ENCODE measurements at places on chromosomes 5 and 9.

DNA sequence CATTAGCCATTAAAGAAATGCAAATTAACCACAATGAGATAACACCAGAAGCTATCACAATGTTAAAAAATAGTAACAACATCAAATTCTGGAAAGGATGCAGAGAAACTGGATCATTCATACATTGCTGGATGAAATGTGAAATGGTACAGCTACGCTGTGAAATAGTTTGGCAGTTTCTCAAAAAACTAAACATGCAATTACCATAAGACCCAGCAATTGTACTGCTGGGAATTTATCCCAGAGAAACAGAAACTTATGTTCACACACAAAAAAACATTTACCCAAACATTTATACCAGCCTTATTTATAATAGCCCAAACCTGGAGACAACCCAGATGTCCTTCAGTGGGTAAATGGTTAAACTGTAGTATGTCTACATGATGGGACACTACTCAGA lies 592.9 kb downstream of the ZNF608 start:
- DNase-seq, result peak; percentile 75

- no peak for DNase-seq
Measured at GRCh38 chr5:87776785-87777184, 364.1 kb upstream of the CCNH start.

GRCh38 chr9:128056086-128056485 lies 11.0 kb downstream of the NAIF1 start:
- no peak for DNase-seq

GRCh38 chr5:81626524-81626923 lies 124.4 kb downstream of the SSBP2 start:
- DNase-seq, result peak; percentile 1

DNA sequence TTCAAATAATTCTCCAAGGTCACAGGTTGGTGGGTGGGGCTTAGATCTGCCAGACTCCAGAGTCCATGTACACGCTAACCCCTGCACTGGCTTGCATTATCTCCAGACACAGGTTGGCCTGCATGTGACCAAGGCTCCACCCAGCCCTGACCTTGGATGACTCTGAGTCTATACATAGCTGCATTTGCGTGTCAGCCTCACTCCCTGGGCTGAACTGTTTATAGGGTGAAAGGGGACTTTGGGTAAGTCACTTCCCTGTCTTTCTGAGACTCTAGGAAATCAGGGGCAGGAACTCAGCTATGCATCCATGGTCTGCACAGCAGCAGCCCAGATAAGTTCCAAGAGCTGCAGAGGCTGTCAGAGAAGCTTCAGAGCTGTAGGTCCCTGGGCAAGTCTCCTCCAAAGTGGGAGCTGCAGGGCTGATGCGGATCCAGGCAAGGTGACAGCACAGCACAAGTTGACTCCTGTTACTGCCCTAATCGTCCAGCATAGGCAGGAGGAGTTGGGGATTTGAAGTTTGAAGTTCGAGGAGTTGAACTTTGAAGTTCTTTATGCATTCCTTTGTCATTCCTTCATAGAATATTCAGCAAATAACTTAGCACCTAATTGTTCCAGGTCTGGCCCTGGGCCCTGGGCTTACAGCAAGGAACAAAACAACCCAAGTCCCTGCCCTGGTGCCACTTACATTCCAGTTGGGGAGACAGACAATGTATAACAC lies 53.4 kb downstream of the SLC22A5 start:
- DNase-seq, result no peak

DNA sequence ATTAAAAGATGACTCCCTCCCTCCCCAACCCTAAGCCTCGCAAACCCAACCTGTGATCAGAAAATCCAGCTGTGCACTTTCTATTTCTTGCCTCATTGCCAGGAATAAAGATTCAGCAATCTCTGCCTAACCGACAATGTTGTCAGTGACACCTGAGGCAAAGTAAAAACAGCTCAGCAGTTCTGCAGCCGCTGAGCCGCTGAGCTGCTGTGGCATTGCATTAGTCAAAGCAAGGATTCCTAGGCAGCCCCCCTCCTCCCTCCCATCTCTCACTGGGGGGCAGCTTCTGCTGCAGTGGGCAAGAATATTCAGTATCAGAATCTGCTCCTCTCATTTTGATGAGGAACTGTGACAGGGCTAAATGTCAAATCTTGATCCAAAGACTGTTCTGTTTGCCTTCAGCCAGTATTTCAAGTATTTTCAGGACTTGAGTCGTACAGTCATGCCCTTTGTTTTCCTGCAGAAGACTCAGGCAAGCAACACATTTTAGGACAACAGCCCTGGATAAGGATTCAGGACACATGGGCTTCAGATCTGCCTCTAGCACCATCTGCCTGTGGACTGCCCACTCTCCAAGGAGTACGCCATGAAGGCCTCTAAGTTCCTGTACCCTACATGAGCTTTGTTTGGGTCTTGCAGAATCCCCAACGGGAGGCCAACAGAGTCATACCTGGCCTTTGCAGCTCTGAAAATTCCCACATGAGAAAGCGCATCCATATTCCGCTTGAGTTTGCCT lies 41.1 kb upstream of the DAP start:
- peak; percentile 74 for DNase-seq

DNA sequence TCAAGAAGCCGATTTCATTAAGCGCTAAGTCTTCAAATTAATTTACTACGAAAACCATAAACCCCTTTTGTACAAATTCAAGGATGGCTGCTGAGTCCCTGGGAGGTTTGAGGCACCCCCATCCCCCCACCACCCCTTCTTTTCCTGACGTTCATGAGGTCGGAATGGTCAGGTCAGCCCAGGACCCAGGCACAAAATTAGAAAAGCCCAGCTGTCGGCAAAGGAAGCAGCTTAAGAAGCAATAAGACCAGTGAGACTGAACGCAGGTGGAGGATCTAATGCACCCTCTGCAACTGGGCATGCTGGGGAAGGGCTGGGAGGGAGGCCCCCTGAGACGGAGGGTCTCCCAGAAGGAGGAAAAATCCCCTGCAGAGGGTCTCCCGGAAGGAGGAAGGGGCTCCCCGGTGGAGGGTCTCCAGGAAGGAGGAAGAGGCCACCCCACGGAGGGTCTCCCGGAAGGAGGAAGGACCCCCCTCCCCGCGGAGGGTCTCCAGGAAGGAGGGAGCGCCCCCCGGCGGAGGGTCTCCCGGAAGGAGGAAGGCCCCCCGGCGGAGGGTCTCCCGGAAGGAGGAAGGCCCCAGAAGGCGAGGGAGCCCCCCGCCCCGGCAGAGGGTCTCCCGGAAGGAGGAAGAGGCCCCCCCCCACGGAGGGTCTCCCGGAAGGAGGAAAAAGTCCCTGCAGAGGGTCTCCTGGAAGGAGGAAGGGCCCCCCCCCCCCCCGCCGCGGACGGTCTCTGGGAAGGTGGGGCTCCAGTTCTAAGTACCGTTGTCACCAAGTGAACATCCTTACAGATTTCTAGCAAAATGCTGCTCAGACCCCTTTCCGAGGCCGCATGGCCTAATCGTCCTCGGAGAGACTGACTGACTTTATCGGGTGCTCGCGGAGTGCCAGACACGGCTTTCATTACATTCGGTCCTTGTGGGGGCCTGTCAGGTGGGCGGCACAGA lies 74.4 kb upstream of the FCN1 start:
- no peak for DNase-seq

- no peak for DNase-seq
Measured at GRCh38 chr5:56176155-56176798, 56.9 kb downstream of the ANKRD55 start.

DNA sequence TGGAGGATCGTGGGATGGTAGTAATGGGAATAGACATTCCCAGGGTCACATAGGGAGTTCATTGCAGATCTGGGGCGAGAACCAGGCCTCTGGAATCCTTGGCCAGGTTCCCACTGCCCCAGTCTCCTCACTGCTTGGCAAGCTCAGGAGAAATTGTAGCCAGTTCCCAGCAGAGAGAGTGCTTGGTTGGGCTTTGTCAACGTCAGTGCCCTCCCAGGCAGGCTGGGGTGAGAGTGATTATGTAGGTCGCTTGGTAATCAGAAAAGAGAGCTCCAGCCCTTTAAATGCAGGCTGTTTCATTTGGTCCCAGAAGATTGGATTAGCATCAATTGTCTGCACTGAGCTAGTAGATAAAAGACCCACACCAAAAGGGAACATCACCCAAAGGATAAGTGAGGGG lies 51.8 kb upstream of the GALNT10 start:
- peak; percentile 66 for DNase-seq

DNA sequence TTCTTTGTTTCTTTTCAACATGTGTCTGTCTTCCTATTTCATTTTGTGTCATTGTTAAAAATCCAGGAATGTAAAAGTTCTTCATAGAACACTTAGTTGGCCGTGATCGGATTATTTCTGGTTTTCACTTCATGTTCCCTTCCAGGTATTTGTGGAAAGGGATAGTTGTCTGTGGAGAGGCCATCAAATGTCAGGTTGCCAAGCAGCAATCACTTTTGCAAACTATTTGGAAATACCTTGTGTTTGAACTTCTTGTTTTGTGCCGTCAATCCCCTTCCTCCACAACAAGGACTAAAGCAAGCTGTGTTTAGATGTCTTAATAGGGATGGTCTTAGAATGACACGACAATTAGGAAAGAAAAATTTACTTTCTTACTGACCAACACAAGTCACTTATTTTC lies 116.9 kb upstream of the MPDZ start:
- DNase-seq, result no peak

DNA sequence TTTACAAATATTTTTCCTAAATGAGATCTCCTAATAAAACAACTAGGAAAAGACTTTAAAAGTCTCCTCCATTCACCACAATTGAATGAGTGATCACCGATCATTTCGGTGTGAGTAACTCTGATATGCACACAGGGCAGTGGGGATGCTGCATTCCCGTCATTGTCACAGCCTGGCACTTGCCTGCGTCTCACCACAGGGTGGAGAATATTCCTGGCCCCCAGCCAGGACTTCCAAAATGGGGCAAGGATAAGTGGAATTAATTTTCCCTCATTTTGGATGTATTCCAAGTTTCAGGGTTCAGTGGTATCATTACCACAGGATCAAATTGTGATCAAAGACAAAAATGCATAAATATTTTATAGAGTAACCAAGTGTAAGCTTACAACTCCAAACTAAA lies 107.1 kb downstream of the CTNND2 start:
- DNase-seq, result peak; percentile 94

- DNase-seq, result peak; percentile 11
Measured at GRCh38 chr5:10607666-10608073, 43.8 kb downstream of the ANKRD33B start.

DNA sequence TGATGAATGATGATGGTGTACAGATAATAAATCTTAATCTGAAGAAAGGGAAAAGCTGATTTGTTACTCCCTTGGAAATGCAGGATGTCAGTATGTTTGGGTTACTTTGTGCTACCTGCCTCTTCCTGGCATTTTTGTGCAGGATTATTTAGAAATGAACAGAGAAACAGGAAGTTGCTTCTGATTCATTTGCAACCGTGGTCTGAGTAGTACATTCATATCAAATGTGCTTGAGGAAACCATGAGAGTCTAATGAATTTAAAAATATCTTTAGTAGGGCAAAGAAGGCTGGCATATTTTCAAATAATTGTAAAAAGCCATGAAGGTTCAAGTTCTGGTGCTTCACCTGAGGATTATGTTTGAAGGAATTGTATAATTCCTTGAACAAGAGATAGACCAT lies 391.6 kb downstream of the TMEM161B start:
- no peak for DNase-seq

DNA sequence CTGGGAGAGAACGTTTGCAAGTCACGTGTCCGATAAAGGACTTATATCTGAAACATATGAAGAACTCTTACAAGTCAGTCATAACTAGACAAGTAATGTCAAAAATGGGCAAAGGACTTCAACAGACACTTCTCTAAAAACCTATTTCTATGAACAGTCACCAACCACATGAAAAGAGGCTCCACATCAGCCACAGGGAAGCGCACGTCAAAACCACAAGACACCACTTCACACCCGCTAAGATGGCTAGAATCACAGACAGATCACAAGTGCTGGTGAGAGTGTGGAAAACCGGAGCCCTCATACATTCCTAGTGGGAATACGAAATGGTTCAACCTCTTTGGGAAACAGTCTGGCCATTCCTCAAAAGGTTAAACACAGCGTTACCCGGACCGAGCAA lies 11.5 kb upstream of the CARD9 start:
- DNase-seq, result no peak

DNA sequence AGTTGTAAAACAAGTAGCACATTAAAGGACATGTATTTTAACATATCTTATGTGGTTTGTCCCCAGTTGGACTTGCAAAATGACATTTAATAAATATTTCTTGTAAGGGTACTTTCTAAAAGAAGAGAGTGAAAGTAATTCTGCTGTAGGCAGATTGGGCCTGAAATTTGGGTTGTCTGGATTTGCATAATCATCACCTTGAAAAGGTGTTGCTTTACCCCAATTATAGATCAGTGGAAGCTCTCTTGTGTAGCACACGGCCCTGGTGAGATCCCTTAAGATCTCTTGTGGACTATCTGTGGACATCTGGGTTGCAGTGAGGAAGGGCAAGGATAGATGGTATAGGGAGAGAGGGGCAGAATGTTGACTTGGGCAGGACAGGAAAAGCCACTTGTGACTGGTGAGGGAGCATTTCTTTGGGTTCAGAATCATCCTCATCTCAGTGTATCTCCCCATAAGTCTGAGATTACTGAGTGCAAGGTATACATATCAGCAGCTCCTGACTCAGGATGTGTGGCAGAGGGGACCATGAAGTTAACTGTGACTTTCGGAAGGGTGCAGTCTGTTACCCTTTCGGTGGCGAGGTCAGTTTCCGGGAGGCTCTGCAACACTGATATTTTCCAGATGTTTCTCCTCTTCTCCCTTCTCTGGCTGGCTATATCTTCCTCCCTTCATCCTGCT lies 2.0 kb upstream of the TNFAIP8 start:
- DNase-seq, result no peak

GRCh38 chr9:104899759-104900247 lies 28.2 kb downstream of the ABCA1 start:
- DNase-seq, result no peak

DNA sequence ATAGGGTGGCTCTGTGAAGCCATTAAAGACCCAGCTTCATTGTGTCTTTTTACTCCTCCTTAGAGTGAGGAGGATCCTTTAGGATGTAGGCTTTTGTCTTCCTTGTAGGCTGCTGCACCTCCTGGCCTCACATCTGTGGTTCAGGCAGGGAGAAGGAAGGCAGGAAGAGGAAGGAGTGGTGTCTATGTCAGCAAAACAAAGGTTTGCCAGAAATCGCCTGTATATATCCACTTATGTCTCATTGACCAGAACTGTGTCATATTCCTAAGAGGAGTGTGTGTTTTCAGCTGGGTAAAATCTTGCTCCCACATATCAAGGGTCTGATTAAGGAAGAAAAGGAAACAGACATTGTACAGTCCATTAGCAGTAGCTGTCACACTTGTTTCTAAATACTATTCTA lies 213.8 kb downstream of the ARHGAP26 start:
- DNase-seq, result no peak
